ENCODE measurements at places on chromosomes 16 and 17.

- DNase-seq, result no peak
Measured at GRCh38 chr16:86071611-86072240, 172.8 kb downstream of the IRF8 start.

- no peak for DNase-seq
Measured at GRCh38 chr17:57410169-57410568, 153.8 kb downstream of the MSI2 start.

GRCh38 chr17:81843713-81844326 lies 9.0 kb upstream of the PPP1R27 start:
- no peak for DNase-seq

GRCh38 chr17:4892499-4893221 lies 6.7 kb upstream of the C17orf107 start:
- DNase-seq, result no peak

GRCh38 chr16:80084163-80084562 lies 456.6 kb upstream of the DYNLRB2 start:
- no peak for DNase-seq

DNA sequence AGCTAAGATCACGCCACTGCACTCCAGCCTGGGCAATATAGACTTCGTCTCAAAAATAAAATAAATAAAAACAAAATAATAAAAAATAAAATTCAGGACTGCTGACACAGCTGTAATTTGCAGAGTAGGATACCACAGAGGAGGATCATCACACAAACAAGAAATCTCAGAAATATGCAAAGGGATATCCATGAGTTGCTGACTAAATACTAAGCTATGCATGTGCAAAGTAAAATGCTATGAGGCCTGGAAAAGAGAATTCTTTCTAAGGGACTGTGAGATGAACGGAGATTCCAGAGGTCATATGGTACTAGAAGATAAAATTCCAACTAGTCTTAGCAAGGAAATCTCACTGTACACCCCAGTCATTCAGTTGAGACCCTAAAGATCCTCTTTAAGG lies 74.8 kb downstream of the SLC39A11 start:
- no peak for DNase-seq

DNA sequence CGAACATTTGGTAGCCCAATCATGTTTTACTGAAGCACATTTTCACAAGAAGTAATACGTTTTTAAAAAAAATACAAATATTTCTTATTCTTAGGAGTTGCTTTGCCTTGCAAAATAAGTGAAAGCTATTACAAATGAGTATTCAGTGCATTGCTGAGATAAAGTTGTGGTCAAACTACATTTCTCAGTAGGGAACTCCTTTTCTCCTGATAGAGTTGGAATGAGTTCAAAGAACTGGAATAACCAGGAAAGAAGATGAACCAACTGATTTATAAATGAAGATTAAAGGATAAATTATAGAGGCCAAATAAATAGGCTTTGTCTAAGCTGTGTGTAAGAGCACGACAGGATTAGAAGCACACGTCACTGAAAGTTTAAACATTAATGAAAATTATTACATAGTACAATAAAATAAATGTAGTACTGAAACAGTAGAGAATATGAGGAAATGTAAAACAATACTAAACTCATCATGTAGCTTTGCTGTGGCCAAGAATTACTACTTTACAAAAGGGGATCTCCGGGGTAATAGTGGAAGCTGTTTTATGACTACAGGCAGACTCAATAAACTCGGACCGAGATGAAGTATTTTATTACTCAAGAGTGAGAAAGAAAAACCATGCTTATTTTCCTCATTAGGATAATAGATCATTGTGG lies 73.6 kb downstream of the KCNJ2 start:
- DNase-seq, result no peak

- no peak for DNase-seq
Measured at GRCh38 chr16:15865742-15866141, 8.9 kb upstream of the MYH11 start.

DNA sequence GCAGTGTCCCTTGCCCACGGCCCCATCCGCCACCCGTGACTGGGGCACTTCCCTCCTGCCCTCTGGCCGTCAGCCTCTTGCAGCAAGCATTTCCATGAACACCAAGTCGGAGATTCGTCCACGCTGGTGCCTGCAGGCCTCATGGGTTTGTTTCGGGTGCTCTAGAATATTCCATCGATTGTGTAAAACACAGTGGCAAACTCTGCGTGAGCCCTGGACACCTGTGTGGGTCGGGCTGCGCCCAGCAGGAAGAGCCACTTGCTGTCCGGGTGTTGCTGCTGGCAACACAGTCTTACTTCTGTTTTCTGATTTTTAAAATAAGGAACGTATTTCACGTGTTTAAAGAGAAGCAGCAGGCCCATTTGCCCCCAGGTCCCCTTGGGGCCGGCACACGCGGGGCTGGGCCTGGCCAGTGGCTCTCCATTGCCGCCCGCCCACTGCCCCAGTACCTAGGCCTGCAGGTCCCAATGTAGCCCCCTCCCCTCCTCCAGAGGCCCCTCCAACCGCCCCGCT lies 10.0 kb downstream of the CYBC1 start:
- DNase-seq, result no peak

GRCh38 chr17:42122371-42123303 lies at the start of gene HSPB9:
HSPB9 (plus strand) TSS chr17:42122804; CDS start chr17:42122851, 47 bp downstream.
- peak; percentile 78 for DNase-seq

DNA sequence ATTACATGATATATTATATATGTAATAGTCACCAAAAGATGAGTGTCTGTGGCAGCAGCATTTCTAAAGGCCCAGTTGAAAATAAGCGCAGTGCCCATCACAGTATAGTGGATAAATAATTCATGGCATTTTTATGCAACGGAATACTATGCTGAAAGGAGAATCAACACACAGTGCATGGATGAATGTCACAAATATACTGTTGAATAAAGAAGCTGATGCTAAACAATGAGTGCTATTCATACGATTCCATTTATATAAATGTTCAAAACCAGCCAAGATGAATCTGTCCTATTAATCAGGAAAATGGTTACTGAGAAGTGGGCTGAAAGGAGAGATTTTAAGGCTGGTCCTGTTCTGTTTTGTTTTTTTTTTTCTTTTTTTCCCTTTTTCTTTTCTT lies 61.6 kb downstream of the HSD17B2 start:
- no peak for DNase-seq

DNA sequence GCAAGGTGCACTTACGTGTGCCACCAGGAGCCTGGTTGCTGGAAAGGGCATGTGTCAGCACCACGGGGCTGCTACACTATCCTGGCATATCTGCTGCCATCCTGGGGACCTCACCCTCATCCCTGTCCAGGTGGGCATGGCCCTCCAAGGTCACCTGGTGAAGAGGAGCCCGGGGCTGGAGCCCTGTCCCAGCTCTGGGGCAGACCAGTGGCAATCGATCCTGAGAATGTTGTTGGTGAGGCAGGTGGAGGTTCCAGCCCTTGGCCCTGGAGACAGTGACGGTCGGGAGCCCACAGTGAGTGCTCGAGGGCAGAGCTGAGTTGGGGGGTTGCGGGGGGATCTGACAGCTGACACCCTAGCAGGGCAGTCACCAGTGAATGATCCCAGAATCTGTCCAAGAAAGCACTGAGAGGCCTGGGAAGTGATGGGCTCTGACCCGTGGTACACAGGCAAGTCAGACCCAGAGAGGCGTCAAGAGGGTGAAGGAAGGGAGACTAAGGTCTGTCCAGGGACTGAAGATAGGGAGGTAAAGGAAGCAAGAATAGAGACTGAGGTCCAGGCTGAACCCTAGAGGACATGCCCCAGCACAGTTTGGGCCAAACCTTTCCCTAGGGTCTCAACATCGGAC lies 17.6 kb downstream of the POLR3K start:
- no peak for DNase-seq

GRCh38 chr16:78116946-78117345 lies 17.5 kb downstream of the WWOX start:
- DNase-seq, result no peak

DNA sequence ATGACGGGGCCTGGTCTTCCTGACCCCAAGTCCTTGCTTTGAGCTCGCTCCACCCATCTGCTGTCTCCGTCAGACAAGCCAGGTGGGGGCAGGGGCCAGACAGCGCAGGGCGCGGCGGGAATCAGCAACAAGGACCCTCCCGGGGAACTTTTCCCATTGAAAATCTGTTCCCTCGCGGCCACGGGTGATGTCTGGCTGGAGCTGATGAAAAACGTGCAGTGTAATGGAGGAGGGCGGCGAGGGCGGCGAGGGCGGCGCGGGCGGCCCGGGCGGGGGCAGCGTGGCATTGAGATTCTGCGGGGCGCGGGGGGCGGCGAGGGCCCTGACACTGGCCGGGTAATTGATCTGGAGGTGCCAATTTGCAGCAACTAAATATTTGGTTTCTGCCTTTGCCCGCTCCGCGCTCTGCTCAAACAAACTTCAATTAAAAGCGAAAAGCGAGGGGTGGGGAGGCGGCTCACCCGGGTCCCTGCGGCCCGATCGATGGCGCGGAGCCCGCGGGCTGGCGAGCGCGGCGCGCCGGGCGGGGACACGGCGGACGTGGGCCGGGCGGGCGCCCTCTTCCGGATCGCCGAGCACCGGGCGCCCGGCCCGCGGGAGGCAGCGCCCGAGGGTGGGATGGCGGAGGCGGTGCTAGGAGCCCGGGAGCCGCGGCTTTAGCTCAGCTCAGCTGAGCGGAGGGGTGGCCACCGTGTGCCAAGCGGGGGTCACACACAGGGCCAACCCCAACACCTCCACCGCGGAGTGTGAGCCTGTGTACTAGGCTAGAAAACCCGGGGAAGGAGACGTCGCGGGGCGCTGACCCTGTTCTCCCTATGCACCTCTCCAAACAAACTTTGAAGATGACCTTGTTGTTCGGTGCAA lies 32.4 kb downstream of the DCAKD start:
- DNase-seq, result no peak

- DNase-seq, result no peak
Measured at GRCh38 chr16:14405611-14406537, 224.2 kb downstream of the PARN start.

DNA sequence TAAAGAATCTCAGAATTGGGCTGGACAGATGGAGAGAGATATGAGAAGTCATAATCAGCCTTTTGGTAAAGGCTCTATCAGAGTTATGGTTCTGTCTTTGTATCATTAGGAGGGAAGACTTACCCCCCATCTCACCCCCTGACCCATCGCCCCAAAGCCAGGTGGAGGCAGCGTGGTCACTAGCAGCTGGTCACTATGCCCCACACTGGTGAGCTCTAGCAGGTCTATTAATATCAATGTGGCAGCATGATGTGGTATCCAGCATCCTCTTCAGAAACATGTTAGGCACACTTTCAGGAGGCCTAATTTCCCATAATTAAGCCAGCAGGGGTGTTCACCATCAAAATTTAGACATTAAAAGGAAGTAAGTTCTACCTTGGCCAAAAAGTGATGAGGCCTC lies 183.8 kb upstream of the COX10 start:
- no peak for DNase-seq

DNA sequence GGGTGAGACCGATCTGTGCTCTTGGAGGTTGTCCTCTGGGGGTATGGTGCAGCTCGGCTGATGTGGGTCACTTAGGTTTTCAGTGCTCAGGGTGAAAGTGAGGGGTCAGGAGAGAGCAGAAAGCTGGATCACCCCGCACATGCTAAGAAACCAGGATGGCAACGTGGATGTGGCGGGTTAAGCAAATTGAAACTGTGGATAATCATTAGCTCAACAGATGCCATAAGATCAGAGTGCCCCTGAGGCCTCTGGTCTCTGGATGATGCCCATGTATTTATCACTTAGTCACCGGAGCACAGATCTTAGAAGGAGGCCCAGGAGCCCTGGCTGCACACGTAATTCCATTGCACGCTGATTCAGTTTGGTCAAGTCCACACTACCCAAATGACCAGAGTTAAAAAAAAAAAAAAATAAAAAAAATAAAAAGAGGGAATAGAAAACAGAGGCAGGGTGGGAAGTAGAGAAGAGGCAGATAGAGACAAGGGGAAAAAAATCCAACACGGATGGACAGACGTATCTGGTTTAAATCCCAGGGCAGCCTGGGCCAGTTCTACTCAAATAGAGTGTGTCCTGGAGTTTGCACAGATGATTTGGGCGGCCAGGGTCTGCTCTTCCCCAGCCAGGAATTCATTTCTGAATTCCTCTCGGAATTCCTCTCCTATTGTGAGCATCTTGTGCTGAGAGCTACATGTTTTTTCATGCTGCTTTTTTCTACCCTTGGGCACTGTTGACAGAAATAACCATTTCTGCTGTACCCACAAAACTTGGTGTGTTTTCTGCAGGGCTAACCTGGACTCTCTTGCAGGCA lies 378.3 kb downstream of the CPPED1 start:
- no peak for DNase-seq

GRCh38 chr17:57565176-57565575 lies 179.9 kb downstream of the CCDC182 start:
- peak; percentile 42 for DNase-seq

- no peak for DNase-seq
Measured at GRCh38 chr17:76451506-76451905, 1.4 kb downstream of the UBE2O start.

- DNase-seq, result no peak
Measured at GRCh38 chr16:3825103-3825502, 55.4 kb downstream of the CREBBP start.

DNA sequence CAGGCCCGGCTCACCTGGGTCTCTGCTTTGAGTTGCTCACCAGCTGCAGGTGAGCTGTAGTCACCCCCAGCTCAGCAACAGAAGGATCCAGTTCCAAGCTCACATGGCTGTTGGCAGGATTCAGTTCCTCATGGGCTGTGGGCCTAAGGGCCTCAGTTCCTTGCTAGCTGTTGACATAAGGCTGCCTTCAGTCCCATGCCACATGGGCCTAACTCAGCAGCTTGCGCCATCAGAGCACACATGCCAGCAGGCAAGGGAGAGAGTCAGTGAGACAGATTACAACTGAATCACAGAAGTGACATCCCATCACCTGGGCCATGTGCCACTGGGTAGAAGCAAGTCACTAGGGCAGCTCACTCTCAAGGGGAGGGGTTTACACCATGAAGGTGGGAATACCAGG lies 24.7 kb downstream of the PSMD7 start:
- DNase-seq, result no peak

- DNase-seq, result no peak
Measured at GRCh38 chr17:7327501-7327900, 1.6 kb downstream of the NEURL4 start.

DNA sequence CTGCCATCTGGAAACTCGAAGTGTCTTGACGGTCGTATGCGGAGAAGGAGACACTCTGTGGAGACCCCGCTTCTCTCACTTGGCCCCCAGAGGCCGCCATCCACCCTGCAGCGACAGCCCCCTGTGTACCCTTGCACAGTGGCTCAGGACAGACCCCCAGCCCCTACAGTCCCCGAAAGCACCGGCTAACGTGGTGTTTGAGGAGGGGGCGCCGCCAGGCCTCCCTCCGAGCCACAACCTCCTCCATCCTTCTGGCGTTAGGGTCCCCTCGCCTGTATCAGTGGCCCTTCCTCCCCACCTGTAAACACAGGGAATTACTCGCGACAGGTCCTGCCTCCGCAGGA lies 73.6 kb downstream of the LMF1 start:
- no peak for DNase-seq

Measured in NCI-H187 (cell line).